ENCODE measurements at places on chromosomes 6 and 20.

DNA sequence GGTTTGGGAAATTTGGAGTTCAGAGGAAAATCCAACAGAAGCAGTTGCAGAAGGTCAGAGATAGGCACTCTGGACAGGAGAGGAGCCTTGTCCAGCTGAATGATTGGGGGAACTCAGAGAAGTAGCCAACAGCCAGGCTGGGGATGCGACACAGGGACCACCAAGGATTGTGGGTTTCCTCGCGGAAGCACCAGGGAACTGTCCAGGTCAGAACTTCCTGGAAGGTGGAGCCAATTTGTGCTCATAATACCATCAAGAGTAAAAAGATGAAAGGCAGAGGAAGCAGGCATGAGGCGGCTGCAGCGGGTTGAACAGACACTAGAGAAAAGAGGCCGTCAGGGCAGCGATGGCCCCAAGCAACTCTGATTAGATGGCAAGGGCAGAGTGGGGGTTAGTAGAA lies 33.7 kb downstream of the MDFI start:
- no peak for DNase-seq

- no peak for DNase-seq
Measured at GRCh38 chr20:4325548-4326187, 310.3 kb upstream of the RNF24 start.

DNA sequence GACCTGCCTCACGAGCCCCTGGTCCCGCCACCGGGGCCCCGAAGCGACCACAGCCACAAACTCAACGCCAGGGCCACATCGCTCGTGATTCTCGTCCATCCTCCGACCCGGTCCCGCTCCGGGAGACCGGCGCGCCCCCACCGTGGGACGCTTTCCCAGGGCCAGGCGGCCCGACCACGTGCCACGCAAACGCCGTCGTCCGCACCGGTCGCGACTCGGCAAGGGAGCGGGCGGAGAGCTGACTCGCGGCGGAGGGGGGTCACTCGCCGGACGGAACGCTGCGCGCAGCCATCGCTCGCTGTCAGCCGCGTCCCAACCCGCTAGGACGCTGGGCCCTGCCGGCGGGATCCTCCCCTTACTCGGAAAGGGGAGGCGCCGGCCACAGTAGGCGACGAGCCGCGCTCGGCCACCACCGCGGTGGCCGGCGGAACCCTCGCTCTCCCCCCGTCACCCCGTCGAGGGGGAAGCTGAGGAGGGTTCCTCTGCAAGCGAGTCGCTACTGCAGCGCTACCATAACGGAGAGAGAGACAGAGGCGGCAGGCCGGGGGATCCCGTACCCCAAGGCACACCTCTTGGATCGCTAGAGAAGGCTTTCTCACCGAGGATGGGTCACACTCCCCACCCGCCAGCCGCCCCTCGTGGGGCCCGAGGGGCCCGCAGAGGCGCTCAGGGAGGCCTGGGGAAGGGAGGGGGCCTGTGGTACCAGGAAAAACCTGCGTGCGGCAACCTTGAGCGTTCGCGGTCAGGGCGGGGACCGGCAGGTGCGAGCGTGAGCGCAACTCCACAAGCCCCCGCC lies 511.8 kb upstream of the ZNF337 start:
- no peak for DNase-seq

DNA sequence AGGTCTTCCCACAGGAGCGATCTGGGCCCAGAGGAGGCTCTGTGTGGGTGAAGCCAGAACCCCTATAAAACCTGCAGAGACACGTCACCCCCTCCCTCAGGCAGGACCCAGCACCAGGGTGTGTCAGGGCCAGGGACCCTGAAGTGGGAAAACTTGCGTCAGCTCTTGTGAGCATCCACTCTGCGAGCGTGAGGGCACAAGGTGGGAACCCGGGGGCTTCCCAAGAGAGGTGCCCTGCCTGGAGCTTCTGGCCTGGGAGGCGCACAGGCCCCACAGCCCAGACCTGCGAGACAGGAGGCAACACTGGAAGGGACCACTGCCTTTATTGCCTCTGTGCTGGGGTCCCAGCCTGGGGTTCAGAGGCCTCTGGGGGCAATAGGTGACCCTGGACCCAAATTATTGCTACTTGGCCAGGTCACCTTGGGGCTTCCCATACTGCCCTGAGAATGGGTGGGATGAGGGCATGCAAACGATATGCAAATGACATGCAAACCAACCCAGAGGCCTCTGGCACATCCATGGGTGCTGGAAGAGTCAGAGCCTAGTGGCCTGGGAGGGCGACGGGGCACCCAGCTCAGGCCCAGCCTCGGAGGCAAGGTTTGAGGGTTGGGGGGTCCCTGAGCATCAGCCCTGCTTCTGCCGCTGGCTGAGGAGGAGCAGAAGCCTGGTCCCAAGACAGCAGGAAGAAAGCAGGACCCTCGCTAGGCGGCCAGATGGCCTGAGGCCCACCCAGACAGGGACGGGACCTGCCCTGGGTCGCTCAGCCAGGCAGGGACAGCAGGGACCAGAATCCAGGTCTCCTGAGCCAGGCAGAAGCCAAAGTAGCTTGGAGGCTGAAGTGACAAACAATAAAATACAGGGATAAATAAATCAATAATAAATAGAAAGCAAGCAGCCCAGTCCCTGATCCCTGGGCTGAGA lies 5.1 kb upstream of the C20orf144 start:
- DNase-seq: no peak

- DNase-seq: no peak
Measured at GRCh38 chr6:135149376-135149775, 31.7 kb upstream of the MYB start.

GRCh38 chr20:59291740-59292383 lies 8.5 kb upstream of the EDN3 start:
- DNase-seq: no peak

GRCh38 chr6:167711768-167712730 lies 114.7 kb upstream of the AFDN start:
- DNase-seq: no peak

- no peak for DNase-seq
Measured at GRCh38 chr6:159172091-159172491, 2.9 kb downstream of the FNDC1 start.

GRCh38 chr6:99189823-99190721 lies 159.4 kb downstream of the FAXC start:
- no peak for DNase-seq

GRCh38 chr6:25706314-25707014 lies 48.1 kb upstream of the SLC17A4 start:
- no peak for DNase-seq

GRCh38 chr20:46994341-46994740 lies 99.7 kb downstream of the EYA2 start:
- DNase-seq: no peak

DNA sequence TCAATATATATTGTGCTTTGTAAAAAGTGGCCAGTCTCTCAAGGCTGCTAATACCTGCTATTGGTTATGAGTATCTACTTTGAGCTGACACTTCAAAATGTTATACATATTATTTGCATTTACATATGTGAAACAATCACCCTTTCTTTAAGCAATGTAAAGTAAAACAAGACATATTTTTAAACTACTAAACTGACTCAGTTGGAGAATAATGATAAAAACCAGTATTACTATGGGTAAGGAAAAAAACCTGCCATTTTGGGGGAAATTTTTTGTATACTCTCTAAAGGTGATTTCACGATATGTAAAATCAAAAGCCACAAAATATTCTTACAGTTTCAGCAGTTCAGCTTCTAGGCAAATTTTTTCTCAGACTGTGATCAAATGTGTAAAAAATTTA lies 232.3 kb downstream of the PRL start:
- DNase-seq: no peak

DNA sequence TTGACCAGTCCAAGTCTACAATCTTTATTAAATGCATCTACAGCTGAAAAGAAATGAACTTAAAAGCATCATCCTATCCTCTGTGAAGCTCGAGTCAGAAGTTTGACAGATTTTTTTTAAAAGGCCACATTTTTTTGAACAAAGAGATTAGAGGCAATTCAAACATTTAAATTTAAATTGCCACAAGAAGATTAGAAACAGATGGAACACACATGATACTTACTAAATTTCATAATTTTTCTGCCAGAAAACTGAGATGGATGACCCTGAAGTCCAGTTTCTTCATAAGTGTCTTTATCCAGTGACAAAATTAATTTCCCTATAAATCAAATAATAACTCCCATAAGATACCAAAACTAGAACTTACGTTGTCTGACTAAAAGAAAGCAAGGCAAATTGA lies 4.3 kb downstream of the RPP40 start:
- no peak for DNase-seq

- DNase-seq: no peak
Measured at GRCh38 chr6:113018351-113019151, 671.4 kb downstream of the RFPL4B start.

- no peak for DNase-seq
Measured at GRCh38 chr20:56760610-56761009, 131.5 kb downstream of the TFAP2C start.

GRCh38 chr20:6575912-6576401 lies 191.5 kb upstream of the BMP2 start:
- no peak for DNase-seq

- DNase-seq: no peak
Measured at GRCh38 chr20:49631061-49631716, 63.3 kb upstream of the PTGIS start.

- no peak for DNase-seq
Measured at GRCh38 chr20:13870170-13870748, 85.4 kb downstream of the NDUFAF5 start.

DNA sequence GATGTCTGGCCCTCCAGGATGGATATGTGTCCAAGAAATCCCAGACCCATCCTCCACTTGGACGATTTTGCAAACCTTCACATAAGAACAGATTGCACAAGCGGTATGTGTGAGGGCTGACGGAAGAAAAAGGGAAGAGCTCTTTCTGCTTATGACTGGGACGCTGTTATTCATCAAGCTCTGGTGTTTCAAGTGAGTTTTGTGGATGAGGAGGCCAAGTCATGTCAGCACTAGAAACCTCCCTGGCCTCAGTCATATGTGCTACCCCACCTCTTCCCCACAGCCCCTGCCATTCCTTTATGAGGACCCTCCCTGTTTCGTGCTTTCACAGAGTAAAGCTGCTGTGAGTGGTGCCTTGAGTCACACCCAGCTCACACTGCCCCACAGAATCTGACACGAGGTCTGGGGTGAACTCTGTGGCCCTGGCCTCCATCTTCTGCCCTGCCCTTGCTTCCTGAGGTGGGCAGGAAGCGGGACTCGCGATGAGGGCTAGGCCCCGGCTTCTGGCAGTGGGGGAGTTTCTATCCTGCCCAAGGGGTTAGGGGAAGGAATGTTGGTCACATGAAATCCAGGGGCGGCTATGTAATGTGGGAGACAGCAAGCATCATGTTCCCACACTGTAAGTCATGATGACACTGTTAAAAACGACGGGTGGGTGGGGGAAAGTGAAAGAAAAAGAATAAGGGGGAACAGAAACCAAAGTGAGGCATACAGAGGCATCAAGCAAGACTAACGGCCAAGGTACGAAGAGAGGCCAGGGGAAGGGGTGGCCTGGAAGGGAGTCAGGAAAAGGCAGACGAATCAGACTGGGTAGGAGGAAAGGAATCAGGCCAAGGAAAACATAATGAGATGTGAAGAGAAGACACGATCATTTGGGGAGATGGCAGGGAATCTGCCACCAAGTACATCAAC lies 78.1 kb downstream of the PRDM1 start:
- DNase-seq: no peak

DNA sequence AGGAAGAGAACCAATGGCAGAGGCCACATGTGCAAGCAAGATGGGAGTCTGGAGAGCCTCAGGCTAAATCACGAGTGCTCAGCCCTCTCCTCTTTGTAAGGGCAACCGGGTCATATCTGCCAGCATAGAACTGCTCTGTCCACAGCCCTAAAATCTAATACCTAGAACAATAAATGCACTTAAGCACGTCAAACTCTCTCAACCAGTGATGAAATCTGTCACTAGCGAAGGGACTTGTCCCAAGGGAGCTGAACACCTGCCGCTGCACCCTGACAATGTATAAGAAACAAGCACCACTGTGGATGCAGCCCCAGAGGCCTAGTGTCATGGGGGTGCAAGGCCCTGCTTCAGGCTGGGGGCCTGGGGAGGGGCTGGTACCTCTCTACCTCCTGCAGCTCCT lies 82.5 kb downstream of the PRL start:
- DNase-seq: no peak

- no peak for DNase-seq
Measured at GRCh38 chr6:157017861-157018260, 240.7 kb downstream of the ARID1B start.

- DNase-seq: no peak
Measured at GRCh38 chr6:108294297-108294726, 542 bp upstream of the AFG1L start.

- no peak for DNase-seq
Measured at GRCh38 chr20:24670341-24670872, 201.0 kb downstream of the SYNDIG1 start.

GRCh38 chr20:46543959-46544358 lies 6.5 kb downstream of the OCSTAMP start:
- DNase-seq: no peak

- no peak for DNase-seq
Measured at GRCh38 chr6:125623085-125623484, 126.3 kb upstream of the HEY2 start.

GRCh38 chr6:42349753-42350511 lies 101.8 kb downstream of the TRERF1 start:
- DNase-seq: no peak

- DNase-seq: no peak
Measured at GRCh38 chr20:62647521-62648317, 5.4 kb downstream of the SLCO4A1 start.

GRCh38 chr6:169589699-169590257 lies 112.1 kb downstream of the WDR27 start:
- no peak for DNase-seq

DNA sequence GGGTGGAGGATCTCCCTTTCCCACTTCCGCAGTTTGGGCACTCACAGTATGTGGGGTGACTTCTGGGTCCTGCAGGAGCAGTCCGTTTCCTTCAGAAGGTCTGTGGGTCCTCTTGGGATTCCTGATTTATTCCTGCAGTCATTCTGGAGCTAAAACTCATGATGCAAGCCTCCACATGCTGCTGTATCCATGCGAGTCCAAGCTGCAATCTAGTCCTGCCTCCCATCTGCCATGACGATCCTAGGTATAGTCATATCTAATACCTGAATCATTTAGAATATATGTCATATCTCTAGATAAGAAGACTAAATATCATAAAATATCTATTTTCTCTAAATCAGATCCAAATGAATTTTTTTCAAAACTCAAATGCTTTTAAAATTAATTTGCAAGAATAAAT lies 103.4 kb upstream of the AHI1 start:
- no peak for DNase-seq

DNA sequence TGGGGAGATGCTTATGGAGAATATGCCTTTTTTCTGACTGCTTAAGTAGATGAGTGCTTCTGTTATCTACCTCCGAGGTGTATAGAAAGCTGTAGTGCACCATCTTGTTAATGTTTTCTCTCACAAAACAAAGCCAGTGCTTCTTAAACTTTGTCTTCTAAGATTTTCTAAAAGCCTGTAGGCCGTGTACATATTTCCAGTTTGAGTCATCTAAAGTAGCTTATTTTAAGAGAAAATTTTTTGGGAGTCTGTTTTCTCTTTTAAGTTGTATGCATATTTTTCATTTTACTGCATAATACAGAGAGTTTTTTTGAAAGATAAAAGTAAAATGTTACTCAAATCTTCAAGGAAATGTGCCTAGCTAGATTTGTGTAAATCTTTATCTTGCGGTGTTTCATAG lies 151.7 kb downstream of the GRIK2 start:
- DNase-seq: no peak
